ENCODE measurements at places on chromosomes 5 and 9.
A peak's percentile ranks its signal among the peaks of the same experiment; 100 is the strongest.

DNA sequence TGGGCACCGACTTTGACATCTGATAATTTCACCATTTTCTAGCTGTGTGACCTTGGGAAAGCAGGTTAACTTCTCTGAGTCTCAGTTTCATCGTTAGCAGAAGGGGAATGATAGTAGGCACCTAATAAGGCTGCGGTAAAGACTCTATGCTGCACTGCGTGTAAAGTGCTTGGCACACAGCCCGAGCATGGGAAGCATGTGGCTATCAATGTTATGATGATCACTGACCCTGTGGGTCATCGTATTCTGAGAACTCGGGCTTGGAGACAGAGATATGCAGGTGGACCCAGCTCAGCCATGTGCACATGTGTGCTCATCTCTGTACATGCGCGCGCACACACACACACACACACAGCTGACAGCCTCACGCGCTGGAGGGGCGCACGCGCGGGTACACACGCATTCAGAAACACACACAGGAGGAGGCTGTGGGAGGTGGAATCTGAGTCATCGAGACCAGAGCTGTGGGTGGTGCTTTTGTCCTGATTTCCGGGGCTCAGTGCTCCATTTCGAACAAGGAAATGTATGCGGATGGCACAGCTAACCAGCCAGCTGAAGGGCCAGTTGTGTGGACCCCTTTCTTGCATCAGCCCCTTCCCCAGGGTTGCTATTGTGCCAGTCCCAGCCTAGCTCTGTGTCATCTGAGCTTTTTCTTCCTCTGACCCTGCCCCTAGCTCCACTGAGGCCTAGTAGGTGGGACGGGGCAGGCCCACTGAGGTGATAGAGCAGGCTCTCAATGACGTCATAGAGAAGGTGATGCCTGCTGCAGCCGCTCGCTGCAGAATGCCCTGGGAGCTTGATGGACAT is 11.1 kb upstream of the ARAP3 start:
- DNase-seq, result no peak

DNA sequence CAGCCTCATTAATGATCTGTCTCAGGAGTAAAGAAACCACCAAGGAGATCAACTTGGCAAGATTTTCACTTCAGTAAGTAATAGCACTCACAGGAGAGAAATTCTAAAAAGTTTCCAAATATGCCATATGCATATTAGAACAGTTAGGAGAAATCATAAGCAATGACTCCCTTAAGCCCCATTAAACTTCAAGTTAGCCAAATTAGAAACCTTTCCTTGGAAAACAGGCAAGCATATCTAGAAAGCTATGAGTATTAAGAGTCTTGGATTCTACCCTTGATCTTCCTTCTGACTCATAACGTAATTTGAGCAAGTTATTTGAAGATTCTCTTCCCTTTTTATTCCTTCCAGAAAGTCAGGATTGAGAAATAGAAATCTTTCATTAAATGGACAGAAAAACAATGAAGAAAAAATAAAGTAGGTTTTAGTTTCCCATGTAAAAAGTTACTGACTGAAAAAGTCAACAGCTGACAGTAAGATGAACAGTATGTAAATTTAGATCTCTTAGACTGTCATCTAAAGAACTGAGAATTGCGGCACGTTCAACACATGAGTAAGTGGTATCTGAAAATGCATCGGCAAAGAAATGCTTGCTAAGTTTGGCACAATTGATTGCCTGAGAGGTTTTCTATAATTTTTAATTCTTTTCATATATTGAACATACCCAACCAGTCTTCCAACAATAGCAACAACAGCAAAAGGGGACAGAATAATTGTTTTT is 565.7 kb upstream of the FTMT start:
- no peak for DNase-seq

DNA sequence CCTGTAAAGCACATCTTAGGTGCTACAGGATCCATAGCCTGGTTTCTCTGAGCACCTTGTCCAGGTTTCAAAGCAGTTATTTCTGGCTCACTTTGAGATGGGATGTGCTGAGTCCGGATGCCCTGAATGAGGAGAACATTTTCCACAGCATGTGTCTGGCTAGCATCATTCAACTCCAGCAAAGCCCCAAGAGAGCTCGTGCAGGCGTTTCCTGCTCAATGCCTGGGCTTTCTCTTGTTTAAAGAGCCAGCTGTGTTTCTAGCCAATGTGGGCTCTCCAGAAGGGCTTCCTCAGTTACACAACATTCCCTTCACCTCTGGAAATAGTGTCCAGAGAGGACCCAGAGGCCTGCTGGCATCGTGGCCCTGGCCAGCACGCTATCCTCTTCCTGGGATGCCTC is 411.7 kb downstream of the DMAC1 start:
- DNase-seq, result no peak

- peak; percentile 65 for DNase-seq
Observed at GRCh38 chr5:113378959-113379541, 55.7 kb downstream of the TSSK1B start.

DNA sequence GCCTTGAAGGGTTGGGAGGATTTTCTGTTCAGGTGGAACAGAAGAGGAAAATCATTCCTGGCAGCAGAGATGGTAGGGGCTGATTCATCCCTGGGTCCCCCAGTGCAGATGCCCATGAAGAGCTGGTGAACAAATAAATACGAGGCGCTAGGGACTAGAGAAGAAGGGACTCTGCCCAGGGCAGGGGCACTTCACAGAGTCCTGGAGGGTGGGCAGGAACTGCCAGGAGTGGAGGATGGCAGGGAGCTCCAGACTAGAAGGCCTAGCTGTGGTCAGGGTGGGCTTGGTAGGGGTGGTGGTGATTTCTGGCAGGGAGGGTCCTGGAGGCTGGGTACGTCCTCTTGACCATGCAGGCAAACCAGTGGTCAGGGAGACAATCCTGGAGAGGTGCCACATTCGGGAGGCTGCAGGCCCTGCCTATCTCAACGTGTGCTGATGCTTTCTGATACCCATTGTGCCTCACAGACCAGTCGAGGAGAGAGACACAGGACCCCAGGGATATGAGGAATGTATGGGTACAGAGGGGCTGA is 69.9 kb downstream of the CRB2 start:
- DNase-seq, result no peak

GRCh38 chr5:40572937-40573336 is 106.8 kb upstream of the PTGER4 start:
- DNase-seq, result no peak

DNA sequence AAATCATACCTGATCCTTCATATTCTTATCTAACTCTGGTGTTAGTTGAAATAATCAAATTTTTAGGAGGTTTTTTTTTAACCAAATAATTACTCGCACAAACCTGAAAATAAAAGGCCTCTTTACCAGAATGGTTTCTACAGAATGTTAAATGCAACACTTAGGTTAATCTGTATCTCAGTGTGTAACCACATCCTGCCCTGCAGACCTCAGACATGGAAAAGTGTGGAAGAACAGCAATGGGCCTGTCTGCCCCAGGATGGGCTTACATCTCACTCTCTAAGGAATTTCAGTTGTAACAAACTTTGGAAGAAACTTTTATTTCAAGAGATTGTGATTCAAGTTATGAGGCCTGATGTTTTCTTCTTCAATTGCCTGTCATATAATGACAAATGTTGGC is 32.5 kb upstream of the MIER3 start:
- DNase-seq, result no peak

GRCh38 chr5:38634568-38635369 is 78.3 kb upstream of the LIFR start:
- no peak for DNase-seq

DNA sequence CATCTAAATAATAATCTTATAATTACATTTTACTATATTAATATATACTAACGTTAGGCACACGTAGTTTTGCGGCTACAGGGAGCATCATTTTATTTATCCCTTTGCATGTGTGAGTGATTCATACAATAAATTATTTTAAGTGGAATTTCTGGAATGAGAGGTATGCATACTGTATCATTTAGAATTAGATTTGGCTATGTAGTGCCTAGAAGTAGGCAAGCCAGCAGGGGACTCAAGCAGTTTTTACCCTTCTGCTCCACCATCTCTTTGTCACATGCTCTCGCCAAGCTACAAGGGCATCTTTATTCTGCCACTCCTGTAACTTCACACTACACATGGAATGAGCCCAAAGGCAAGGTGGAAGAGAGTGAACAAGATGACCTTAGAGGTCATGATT is 60.8 kb downstream of the MEGF10 start:
- DNase-seq, result no peak

DNA sequence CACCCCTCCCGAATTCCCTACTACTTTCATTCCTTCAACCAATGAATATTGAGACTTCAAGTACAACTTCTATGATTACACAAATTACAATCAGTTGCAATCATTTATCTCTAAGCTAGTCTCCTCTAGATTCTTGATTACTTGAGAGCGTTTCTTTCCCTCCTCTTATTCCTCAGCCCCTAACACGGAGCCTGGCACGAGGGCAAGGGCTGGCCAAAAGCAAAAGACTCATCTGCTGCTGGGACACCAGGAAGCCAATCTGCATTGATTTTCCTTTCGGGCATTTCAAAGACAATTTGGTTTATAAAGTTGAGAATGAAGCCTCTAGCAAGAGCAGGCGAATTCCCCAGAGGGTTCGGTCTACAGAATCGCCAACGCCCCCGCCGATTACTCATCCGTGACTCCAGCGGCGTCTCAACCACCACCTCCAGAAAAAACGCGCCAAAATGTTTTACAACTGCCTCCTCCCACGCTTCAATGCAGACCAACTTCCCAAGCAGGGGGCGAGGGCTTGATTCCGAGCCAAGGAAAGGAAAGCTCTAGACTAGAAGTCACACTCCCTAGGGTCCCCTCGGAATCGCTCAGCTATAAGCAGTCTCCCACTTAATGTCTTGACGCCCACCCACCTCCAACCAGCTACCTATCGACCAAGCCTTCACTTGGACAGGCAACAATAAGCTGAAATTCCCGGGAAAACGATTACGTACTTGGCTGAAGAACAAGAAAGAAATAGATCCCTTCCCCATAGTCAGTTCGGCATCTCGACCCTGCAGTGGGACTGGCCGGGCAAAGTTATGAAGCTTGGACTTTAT is 1.5 kb downstream of the PCSK1 start:
- no peak for DNase-seq

DNA sequence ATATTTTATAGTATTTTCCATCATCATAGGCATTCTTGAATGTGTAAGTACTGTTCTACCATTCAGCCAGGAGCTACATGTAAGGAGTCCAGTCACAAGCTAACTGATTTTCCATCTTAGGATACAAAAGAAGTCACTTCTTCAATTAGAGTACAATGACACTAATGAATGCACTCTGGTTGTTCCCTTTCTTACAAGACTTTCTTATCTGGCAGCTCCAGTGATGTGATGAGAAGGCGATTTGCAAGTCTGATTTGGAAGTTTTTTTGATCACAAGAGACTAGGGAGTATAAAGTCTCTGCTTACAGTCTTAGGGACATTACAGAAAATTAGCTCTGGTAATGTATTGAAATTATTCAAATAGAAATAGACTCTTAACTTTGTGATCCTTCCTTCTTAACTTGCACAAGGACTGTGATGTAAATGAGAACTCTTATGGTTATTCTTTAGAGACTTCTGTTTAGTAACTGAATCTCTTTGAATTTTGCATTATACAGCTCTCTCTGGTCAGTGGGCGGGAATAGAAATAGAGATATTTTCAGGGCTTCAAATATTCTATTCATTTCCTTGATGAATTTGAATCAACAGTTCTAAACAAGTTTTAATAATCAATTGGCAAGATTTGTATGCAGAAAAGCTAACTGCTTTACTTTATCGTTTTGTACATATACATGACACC is 130.4 kb upstream of the CDH6 start:
- DNase-seq, result no peak

- DNase-seq, result no peak
Observed at GRCh38 chr9:110835859-110836271, 167.3 kb downstream of the MUSK start.

- DNase-seq, result no peak
Observed at GRCh38 chr9:4743131-4743875, 2.3 kb upstream of the AK3 start.

- DNase-seq, result no peak
Observed at GRCh38 chr5:34586117-34586885, 69.8 kb upstream of the RAI14 start.

DNA sequence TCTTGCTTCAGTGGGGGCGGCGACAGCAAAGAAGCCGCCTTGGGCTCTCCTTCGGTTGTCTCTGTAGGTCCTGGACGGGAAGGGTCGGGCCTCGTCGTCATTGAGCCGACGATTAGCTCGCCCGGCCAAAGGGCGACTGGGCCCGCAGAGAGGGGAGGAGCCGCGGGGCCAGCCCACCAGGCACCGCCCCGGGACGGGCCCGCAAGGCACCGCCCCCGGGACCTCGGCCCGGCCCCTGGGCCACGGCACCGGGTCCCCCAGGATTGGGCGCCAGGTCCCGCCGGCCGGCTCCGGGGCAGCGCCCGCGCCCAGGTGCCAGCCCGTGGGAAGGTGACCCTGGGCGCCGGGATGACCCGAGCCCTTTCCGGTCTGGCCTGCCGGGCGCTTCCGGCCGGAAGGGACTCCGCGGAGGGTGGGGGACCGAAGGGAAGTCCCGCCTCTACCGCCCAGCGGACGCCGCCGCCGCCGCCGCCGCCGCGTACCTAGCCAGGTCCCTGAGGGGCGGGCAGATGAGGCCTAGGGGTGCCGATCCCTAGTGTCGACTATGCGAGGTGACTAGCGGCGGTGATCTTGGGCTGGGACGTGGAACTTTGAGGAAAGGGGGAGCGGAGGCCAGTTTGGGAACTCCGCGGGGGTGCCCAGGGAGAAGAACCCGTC is at the start of the genes GBA2 and RGP1:
Gene GBA2 (minus strand): TSS at position 371 of the 657 bp plus-strand sequence. CDS start 524 bp downstream, outside the sequence.
Gene RGP1 (plus strand): TSS at position 430 of the 657 bp plus-strand sequence. CDS start 469 bp downstream, outside the sequence.
- DNase-seq, result peak; percentile 79

DNA sequence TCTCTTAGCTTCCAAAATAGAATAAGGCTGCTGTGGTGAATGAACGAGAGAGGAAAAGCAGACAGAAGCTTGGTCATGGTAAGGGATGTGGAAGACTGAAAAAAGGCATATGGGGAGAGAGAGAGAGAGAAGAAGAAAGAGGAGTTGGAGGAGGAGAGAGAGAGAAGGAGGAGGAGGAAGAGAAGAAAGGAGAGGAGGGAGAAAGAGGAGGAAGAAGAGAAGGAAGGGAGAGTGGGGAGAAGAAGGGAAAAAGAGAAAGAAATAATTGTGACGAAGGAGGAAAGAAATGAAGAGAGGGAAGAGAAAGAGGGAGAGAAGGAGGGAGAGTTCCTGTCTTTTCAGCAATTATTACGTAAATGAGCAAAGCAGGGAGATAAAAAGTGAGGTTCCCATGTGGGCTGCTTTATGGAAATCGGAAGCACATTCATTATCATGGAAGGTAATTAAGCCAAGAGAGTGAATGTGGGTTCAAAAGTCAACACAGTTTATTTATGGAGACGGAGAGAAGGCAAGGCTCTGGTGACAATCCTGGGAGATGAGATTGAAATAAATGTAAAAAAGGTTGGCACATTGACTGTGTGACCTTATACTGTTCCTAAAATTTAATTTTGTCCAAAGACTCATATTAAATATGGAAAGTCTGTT is 611.2 kb downstream of the KIF4B start:
- DNase-seq, result no peak

DNA sequence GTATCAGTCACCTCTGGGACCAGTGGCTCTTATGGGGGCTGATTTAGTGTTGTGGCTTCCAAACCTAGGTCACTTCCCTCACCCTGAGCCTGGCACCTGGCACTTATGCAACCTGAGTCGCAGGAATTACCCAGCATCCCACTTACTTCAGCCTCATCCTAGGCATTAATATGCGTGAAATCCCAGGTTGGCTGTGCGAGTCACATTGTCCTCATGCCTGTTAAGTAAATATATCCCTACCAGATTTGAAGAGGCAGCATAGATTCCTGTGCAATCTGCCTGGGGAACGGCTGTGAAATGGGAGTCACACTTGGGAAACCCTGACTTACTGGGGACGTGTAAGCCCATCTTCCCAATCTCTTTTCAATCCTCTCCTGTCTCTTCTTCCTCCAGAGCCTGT is 42.7 kb upstream of the AKNA start:
- DNase-seq, result no peak

- DNase-seq, result no peak
Observed at GRCh38 chr9:26077860-26078259, 399.6 kb upstream of the TUSC1 start.
